ENCODE measurements at places on chromosomes 7 and 10.

- no peak for DNase-seq
These were observed 258.8 kb downstream of the AHR start for GRCh38 chr7:17557251-17557671.

DNA sequence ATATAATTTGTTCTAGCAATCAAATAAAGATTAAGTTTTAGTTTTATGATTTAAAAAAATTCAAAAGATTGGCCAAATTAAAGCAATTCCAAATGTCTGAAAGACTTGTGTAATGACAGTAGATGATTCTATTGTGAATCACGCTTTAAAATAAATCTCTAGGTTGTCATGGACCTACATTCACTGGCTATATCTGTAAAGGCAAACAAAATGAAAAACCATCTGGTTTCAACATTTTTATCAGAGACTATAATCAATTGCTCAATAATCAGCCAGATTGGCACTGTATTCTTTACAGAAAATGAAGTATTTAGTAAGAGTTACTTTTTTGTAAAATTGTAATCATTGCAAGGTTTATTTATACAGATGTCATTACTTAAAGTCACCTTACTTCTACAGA is 60.7 kb downstream of the DGKB start:
- no peak for DNase-seq

GRCh38 chr10:35259769-35260397 is 76.4 kb upstream of the CCNY start:
- no peak for DNase-seq

DNA sequence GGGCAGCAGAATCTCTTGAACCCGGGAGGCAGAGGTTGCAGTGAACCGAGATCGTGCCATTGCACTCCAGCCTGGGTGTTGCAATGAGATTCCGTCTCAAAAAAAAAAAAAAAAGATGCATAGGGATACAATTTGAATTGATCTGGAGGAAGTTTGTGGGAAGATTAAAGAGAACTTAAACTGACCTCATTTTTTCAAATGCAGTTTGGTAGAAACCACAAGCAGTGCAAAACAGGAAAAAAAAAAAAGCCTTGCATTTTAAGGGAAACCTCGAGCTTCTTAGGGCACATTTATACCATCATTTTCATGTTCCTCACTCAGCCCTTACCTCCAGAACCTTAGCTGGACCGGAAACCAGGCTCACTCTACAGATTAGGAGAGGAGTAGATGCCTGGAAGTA is 2.8 kb downstream of the KCTD7 start:
- DNase-seq: no peak

DNA sequence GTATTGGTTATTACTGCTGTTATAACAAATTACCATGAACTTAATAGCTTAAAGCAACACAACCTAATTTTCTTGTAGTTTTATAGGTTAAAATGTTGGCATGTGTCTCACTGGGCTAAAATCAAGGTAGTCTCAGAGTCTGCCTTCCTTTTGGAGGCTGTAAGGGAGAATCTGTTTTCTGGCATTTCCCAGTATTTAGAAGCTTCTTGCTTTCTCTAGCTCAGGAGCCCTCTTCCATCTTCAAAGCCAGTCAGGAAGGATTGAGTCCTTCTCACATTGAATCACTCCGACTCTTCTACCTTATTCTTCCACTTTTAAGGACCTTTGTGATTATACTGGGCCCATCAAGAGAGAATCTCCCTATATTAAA is 156.2 kb downstream of the MBL2 start:
- no peak for DNase-seq

GRCh38 chr7:137879357-137880158 is 32.8 kb upstream of the DGKI start:
- DNase-seq: peak; percentile 30

DNA sequence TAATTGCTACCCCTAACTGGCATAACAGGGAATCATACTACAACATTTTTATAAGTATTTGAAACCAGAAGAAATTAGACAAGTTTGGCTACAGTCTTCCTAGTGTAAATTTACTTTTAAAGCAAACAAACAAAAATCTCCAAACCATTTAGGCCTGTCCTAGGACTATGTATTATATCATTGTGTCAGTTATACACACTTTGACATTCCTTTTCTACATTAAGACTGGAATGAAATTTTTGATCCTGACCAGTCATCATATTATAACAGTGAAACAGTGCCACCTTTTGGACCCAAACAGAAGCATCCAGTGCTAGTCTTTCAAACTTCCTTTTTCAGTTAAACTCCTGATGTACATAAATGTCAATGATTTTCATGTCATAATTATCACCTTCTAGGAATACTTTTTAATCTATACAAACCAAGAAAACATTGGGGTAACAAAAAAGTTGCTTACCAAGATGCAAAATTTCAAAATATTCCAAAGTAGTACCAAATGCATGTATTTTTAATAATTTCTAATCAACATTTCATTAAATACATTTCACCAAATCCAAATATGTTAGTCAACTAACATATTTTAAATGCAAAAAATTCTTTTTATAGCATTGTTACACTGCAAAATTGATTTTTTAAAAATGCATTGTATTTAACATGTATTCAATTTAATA is 75.7 kb downstream of the IMMP2L start:
- DNase-seq: no peak

DNA sequence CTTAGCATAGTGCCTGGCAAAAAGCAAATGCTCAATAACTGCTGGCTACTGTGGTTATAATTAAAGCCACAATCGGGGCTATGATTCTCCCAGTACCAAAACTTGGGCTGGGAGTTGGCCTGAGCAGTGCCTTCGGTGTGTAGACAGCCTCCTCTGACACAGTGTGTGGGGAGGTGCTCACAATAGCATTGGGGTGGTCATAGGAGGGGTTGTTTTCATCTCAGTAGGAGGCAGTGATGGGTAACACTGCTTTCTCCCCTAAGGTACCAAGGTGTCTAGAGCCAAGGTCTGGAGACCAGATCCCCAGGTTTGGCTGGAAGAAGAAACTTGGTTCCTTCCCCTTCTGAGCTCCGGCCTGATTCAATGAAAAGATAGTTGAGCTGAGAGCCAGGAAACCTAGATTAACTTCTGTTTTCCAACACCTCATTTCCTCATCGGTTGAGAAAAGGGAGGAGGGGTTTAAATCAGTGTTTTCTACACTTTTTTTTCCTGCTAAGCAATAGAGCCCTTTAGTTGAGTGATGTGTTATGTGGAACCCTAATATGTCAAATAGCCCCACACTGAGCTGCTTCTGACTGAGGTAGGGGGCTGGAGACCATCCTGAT is 68.2 kb downstream of the LRMDA start:
- no peak for DNase-seq

- no peak for DNase-seq
These were observed 147.4 kb upstream of the AGR3 start for GRCh38 chr7:17029150-17029549.

GRCh38 chr7:87060288-87060537 is 759 bp upstream of the ELAPOR2 start:
- no peak for DNase-seq

- no peak for DNase-seq
These were observed 338.3 kb downstream of the CXCL12 start for GRCh38 chr10:44046605-44047004.

DNA sequence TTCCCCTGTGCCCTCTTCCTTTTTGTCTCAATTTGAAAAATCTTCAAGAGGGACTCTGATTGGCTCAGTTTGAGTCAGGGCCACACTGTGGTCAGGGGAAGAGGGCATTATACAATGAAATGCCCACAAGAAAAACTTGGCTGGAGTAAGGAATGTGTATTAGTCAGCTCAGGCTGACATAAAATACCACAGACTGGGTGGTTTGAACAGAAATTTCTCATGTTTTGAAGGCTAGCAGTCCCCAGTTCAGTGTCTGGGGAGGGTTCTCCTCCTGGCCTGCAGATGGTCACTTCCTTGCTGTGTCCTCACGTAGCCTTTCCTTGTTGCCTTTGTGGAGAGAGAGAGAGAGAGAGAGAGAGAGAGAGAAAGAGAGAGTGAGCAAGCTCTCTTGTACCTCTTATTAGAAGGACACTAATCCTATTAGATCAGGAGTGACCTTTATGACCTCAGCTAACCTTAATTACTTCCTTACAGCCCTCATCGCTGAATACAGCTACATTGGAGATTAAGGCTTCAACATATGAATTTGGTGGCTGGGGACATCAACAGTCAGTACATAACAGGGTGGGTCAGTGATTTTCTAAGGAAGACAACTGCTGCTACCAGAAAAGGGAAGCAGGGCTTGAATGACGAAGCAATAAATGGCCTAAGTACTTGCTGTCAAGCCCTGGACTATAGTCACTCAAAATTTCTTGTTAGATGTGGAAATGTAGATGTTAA is 25.8 kb upstream of the FAM13C start:
- DNase-seq: no peak

- no peak for DNase-seq
These were observed 134.2 kb downstream of the TSPAN12 start for GRCh38 chr7:120723465-120724385.

DNA sequence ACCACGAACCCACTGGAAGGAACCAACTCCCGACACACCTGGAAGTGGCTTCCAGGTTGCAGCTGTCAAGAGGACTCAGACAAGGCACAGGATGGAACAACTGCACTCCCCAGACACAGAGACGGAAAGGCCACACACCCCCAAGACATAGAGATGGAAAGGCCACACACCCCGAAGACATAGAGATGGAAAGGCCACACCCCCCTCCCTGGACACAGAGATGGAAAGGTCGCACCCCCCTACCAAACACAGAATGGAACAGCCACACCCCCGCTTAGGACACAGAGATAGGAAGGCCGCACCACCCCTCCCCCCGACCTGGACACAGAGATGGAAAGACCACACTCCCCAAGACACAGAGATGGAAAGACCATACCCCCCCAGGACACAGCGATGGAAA is 7.6 kb downstream of the ZNF511 start:
- no peak for DNase-seq

GRCh38 chr10:95304463-95304862 is 13.7 kb upstream of the PDLIM1 start:
- DNase-seq: no peak

- no peak for DNase-seq
These were observed 24.3 kb upstream of the VAX1 start for GRCh38 chr10:117162093-117163060.

DNA sequence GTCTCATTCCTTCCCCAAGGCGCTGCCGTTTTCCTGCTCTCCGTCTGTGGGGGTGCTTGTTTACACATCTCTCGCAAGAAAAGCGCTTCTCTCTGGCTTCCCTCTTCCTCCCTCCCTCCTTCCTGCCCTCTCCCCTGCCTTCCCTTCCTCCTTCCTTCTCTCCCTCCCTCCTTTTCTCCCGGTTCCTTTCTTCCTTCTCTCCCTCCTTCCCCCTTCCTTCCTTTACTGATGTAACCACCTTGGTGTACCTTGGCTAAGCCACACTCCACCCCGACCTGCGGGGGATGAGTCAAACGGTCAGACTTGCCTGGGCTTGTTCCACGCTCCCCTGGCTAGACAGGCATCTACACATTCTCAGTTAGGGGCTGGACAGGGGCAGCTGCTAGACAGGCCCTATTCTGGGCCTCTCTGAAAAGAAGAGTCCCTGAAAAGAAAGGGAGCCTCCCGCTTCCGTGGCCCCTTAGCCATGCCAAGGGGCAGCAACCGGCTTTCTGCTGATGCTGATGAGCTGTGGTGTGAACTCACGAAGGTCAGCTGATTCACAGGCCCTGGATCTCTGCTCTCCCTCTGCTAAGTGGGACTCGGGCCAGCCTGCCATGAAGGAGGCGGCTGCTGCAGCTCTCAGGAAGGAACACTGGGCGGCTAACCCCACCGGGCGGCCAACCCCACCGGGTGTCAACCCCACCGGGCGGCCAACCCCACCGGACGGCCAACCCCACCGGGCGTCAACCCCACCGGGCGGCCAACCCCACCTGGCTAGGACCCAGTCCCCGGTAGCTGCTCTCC is 216.8 kb downstream of the TCERG1L start:
- DNase-seq: no peak

DNA sequence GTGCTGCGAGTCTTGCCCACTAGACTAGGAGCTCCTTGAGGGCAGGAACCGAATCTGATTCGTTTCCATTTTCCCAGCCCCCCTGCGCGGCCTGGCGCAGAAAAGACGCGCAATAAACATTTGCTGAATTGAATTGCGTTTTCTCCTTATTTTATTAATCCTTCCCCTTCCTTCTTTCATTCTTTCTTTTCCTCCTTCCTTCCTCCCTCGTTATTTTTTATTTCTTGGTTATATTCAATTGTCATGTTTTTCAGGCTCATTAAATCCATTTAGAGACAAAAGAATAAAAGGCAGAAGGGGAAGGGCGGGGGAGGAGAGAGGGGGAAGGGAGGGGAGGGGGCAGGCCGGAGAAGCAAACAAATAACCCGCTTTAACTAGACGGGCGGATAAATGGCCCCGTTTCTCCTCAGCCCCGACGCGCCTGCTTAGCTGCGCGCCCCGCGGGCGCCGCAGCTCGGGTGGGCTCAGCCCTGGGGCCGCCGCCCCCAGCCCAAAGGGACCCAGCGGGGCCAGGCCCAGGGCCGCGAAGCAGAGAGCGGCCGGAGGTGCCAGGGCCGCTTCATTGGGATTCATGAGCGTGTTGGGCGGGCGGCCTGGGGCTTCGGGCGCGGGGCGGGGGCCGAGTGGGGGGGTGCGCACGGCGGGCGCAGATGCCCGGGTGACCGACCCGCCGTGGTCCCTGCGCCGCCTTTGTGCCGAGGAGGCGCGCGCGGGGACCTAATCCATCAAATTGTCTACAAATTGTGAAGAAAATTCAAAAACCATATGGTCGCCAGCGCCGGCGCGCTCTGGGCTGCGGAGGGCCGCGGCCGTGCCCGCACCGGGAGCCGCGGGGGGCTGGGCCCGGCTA is 5.0 kb downstream of the LBX1 start:
- DNase-seq: no peak

DNA sequence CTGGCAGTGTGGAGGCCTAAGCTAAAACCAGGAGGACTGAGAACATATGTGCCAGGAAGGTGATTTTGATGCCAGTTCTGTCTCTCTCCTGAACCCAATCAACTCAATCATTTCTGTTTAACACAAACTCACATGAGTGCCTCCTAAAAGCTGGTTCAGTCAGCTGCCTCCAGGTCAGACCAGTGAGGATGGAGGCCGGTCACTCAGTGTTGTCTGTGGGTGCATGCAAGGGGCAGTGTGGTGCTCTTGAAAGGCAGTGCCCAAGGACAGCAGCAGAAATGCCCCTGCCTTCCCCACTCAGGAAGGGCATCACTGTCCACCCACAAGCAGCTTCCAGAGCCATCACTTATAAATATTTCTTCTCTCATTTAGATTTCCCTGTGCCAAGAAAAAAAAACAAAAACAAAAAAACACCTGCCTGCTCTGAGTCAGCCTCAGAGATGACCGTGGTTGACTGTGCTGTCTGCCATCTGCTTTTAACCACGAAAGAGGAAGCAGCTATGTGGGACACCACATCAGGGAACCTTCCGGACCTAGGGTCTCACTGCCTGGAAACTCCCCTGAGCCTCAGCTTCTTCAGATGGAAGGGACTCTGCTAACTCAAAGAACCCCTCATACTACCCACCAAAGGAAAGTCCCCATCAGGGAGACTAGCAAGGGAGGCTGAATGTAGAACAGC is 39.1 kb downstream of the VOPP1 start:
- DNase-seq: peak; percentile 67

DNA sequence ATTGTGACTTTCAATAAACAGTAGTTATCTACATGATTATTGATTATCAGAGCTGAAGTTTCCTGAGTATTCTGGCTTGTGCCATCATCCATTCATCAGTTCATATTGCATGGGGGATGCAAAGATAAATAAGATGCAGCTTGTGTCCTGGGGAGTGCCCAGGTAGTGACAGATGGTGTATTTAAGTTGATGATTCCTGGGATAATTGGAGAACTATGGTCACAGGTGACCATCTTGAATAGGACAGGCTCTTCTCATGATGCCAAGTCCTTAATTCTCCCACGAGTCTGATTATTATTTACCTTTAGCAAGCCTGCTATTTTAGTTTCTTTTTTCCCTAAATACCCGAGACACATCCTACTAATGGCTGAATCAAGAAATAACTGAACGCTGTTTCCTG is 64.9 kb downstream of the PLPP4 start:
- no peak for DNase-seq

GRCh38 chr10:64036321-64036930 is 515.2 kb downstream of the REEP3 start:
- no peak for DNase-seq
